ENCODE measurements at places on chromosomes 16 and 17.

GRCh38 chr17:52147431-52147830 is 11.1 kb downstream of the CA10 start:
- no peak for DNase-seq

DNA sequence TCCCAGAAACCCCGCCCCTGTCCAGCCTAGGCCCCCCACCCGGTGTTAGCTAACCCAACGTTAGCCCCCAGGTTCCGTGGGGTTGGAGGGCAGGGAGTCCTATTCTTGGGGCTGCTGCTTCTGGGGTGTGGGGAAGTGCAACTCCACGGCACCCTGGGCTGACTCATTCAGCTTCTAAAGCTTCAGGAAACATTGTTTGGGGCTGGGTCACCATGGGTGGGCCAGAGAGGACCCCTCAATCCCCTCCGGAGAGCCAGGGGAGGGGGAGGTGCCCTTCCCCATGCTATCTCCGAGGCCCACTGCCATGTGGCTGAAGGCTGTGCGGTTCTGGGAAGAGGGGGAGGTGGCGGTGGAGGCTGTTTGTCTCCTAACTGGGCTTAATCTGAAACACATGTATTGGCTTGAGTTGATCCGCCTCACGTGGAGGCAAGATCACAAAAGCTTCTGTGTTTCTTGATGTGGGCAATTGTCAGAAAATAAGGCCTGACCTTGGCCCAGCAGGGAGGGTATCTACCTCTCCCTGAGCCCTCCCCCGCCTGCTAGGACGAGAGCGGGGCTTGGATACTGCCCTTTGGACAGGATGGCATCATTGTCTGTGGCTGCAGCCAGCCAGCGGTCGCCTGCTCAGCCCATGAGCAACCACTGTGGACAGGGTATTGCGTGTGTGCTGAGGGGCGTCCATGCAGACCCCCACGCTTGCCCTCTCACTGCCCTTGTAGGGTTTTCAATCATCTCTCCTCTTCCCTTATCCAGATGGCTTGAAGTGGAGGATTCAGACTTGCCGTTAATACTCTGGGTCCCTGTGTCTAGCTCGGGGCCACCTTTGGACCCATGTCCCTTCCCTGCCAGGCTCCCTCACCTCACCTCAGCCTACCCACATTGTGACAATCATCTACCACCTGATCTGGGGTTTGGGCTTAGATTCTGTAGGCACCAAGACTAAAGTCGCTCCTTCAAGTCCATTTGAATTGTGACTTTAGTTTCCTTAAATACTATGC is 1.3 kb downstream of the SERPINF1 start:
- DNase-seq: no peak

DNA sequence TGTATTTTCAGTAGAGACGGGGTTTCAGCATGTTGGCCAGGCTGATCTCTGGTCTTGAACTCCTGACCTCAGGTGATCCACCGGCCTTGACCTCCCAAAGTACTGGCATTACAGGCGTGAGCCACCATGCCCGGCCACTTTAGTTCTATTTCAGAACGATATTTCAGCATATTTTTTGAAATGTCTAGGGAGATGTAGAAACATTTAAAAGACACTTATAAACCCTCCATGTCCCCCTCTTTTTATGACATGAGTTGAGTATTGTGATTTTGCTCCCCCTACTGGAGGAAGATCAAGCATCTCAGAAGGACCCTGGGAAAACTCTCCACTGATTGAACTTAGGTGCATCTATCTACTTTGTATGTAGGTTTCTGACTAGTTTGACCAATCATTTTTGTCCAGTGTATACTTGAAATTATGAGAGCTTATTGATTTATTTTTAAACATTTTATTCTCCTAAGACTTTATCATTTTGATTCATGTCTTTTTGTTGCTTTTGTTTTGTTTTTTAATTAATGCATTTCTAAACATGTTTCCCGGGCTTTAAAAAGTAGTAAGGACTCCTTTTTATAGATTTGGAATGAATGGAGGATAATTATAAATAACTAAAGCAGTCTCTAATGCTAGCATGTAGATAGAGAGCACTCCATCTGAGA is 105.1 kb downstream of the CHD9 start:
- no peak for DNase-seq

GRCh38 chr16:67364600-67365235 is 28.6 kb downstream of the TPPP3 start:
- no peak for DNase-seq

GRCh38 chr16:27470567-27471431 is 68.8 kb downstream of the IL21R start:
- no peak for DNase-seq

DNA sequence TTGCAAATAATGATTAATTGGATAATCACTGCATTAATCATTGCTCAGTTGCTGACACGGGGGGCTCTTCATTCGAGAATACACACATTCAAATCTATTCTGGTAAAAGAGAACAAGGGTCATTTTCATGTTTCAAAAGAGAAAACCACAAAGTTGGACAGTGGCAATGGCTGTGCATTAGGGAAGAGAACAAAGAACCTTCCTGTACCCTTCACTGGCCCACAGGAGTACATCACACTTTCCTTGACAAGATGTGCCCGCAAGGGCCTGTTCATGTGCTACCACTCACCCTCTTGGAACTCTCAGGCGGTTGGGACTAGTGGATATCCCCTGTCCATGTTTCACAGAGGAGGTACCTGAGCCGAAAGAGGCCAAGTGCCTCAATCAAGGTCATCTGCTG is 223.2 kb downstream of the ZFHX3 start:
- DNase-seq: no peak

DNA sequence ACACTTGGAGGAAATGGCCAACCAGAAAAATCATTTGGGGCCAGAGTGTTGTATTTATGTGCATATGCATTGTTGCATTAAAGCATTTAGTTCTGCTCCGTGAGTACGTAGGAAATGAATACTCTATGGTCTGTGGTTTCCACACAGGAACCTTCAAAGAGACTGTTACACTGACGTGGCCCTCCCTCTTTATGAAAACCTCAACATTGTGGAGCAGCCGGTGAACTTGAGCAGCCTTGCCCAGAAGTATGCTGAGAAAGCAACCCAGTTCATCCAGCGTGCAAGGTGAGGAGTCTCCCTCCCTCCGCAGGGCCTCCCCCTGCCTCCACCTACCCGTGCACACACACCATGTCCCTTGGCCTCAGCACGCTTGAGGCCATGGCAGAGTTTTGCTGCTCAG is 65.2 kb downstream of the ARSG start:
- DNase-seq: peak; percentile 63

DNA sequence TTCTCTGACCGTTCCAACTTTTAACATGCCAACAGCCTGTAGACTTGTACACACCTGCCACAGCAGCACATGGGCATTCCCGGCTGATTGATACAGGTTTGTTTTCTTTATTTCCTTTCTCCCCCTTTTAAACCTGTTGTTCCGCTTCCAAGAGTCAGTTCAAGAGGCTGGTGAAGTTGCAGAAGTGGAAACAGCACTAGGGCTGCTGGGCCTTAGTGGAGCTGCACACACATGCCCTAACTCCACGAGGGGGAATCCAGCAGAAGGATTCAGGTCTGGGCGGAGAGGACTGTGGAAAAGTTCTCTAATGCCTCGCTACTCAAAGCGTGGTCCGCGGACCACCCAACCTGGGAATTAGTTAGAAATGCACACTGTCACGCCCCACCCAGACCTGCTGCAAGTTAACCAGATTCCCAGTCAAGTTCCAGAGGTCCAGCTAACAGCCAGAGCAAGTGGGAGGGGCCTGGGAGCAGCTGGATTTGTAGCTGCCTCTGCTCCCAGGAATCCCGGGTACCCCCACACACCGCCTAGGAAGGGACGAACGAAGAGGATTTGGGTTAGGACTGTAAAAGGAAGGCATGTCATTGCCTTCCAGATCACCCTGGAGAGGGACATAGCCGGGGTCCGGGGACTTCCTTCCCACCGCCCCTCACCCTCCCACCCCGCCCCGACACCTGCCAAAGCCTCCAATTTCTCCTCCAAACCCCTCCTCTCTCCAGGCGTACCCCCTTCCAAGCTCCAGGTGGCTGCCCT is 542 bp downstream of the SLC39A11 start:
- no peak for DNase-seq

GRCh38 chr17:68346448-68346847 is 55.2 kb downstream of the ARSG start:
- peak; percentile 64 for DNase-seq

DNA sequence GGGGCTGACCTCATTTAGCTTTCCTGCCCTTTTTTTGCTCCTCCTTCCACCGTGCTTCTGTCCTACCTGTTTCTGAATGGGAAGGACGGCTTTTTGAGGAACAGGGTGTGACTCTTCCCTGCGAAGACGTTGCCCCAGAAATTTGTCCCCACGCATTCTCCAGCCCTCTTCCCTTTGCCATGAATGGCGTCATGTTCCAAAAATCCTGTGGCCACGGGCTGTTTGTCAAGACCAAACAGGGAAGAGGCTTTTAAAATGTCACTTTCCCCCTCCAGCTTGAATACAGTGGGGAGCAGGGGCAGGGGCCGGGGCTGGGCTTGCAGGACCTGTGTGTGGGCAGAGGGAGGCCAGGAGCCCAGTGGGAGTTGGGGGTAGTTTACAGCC is 13.9 kb downstream of the MPRIP start:
- no peak for DNase-seq

GRCh38 chr16:81894592-81894991 is 115.5 kb downstream of the PLCG2 start:
- no peak for DNase-seq

DNA sequence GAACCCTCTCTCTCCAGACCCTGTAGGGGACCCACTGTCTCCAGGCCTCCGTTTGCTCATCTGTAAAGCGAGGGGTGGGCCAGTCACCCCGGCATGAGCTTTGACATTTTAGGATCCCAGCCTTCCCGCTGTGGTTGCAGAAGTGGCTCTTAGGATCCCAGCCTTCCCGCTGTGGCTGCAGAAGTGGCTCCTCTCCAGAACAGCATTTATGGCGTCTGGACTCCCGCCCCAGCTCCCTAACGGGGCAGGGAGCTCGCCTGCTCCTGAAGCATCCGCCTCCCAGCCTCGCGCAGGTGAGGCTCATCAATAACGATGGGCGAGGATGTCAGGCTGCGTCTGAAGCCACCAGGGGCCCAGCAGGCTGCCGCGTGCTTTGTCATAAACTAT is 222.3 kb upstream of the TNRC6C start:
- DNase-seq: no peak

- no peak for DNase-seq
These were observed 14.3 kb upstream of the TMED6 start for GRCh38 chr16:69365901-69366300.

GRCh38 chr16:77683397-77684180 is 38.7 kb upstream of the NUDT7 start:
- DNase-seq: no peak

GRCh38 chr16:53809088-53809932 is 105.4 kb downstream of the FTO start:
- DNase-seq: no peak

GRCh38 chr17:39553341-39553945 is 54.3 kb downstream of the NEUROD2 start:
- DNase-seq: no peak

DNA sequence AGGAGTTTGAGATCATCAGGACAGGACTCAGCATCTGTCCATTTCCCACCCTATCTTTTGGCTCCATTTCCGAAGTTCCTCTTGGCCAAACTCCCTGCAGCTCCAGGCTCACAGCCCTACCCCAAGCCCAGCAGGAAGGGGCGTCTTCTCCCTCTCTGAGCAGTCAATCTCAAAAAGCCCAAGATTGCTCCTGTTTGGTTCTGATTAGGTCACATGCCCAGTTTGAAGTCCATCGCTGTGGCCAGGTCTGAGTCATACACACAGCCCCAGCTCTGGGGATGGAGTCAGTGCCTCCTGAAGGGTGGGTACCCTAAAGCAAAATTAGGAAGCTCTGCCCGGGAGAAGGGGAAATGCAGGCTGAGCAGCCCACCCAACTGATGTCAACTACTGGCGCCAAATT is 23.9 kb downstream of the SNX20 start:
- no peak for DNase-seq

GRCh38 chr16:11256661-11257130 is 692 bp upstream of the SOCS1 start:
- DNase-seq: peak; percentile 44

- no peak for DNase-seq
These were observed 26.4 kb downstream of the PSME3IP1 start for GRCh38 chr16:57159447-57159846.

DNA sequence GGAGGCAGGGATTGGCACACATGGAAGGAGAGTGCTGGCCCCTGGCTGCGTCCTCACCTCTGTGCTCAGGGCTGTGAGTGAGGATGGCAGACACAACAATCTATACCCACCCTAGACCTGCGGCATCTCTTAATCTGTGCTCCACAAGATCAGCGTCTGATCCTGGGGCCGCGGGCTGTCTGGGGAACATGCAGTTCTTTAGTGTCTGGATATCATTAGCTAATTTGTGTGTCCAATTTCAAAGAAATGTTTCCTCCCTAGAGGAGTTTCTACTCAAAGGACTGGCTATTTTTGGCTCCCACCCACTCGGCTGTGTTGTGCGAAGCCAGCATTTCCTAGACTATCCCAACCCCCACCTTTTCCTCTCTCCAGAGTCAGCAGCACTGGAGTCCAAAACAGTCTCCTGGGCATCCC is 93.8 kb downstream of the GRIN2A start:
- DNase-seq: no peak

GRCh38 chr17:74413491-74413890 is 18.4 kb upstream of the GPRC5C start:
- DNase-seq: no peak

- no peak for DNase-seq
These were observed 163.6 kb downstream of the HS3ST3A1 start for GRCh38 chr17:13437966-13438779.

Data from activated CD4-positive, alpha-beta T cell treated with anti-CD3 and anti-CD28 coated beads for 4 hours (primary cell).